ENCODE measurements at places on chromosomes 2 and 18.

GRCh38 chr2:54968561-54969218 is 81.6 kb downstream of the RTN4 start:
- DNase-seq, result no peak

DNA sequence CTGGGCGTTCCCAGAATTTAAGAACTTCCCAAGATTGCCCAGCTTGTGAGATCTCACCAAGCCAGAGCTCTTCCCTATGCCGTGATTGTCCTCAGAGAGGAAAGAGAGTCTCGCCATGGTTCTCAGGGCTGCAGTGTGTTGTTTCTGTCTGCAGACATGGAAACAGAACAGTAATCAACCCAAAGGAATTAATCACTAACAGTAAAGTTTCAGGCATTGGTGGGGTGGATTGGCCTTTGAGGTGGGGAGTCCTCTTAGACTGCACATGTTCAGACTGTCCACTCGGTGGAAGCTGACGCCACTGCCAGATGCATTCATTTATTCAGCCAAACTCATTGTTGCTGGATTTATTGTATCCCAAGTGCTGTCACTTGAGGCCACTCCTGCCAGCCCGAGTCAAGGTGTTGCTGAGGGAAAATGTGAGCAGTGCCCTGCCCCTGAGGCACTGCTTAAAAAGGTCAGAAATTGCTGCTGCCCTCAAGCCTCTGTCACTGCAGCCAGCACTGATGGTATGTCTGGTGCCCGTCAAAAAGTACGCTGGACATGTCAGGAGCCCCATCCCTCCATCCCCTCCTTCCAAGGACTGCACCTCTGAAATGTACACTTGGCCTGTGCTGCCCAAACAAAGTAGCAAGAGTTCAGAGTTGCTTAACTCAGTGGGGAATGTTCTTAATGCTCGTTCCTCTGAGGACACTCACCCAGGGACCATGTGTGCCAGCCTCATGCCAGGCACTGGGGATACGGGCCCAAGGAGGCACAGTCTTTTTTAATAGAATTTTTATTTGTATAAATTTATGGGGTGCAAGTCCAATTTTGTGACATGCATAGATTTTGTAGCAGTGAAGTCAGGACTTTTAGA is 201.0 kb downstream of the GLI2 start:
- no peak for DNase-seq

DNA sequence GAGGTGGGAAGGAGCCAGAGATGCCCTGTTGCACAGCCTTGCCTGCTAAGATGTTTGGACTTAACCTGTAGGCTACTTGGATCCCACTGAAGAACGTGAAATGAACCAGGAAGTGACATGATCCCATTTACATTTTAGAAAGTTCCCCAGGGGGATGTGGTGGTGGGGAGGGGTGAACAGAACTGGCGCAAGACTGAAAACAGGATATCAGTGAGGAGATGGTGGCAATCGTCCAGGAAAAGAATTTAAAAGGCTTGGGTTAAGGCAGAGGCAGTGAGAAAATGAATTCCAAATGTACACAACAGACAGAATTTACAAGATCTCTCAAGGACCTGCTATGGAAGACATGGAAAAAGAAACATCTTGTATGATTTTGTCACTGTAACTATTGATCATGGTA is 42.3 kb downstream of the SULT1C2 start:
- DNase-seq, result no peak

DNA sequence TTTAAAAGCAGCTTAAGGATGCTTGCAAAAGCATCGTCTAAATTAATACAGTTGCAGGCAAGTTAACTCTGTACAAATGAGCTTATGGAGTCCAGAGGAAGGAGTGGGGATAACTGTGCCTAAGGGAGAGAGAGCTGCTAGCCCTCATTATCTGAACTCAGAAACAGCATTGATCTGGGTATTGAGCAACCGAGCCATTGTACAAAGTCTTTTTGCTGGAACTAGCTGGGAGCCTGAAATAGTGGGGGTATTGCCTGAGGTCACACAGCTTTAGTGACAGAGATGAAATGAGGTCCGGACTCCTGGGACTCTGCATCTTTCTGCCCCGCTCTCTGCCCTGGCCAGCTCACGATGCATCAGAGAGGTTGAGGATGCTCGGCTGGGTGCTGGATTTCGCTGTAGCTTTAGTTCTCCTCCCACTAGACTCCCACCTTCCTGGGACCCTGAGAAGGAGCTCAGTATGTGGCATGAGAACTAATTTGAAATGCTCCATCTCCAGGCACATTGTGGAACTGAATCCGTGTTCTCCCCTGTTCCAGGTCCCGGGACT is 67.5 kb upstream of the ATG16L1 start:
- DNase-seq, result no peak

GRCh38 chr2:12303181-12304030 is 413.3 kb upstream of the TRIB2 start:
- DNase-seq, result no peak

DNA sequence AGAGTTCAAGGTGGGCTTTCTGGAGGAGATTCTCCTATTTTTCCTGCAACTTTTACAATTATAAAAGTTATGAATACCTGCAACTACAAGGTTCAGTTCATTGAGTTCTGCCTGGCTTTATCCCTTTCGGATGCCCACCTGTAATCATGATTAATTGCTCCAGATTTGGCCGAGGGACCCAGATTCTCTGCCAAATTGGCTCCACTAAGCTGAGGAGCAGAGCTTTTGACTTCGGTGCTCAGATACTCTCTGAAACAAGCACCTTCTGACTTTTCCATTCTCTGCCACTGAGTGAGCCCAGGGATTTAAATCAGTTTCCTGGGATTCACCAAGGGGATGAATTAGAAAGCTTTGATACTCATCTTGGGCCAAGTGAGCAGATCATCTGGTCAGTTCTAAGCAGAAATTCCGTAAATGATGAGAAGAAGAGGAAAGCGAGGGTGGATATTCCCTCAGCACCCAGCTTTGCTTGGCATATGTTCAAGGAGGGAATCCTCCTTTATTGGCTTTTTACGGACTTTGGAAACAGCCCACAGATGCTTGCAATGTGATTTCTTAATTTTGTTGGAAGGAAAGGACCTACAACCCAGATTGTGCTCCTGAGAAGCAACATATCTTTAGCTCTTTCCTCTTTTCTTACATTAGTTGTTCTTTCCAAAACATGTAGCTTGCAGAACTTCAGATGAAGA is 179.2 kb downstream of the SETBP1 start:
- no peak for DNase-seq

DNA sequence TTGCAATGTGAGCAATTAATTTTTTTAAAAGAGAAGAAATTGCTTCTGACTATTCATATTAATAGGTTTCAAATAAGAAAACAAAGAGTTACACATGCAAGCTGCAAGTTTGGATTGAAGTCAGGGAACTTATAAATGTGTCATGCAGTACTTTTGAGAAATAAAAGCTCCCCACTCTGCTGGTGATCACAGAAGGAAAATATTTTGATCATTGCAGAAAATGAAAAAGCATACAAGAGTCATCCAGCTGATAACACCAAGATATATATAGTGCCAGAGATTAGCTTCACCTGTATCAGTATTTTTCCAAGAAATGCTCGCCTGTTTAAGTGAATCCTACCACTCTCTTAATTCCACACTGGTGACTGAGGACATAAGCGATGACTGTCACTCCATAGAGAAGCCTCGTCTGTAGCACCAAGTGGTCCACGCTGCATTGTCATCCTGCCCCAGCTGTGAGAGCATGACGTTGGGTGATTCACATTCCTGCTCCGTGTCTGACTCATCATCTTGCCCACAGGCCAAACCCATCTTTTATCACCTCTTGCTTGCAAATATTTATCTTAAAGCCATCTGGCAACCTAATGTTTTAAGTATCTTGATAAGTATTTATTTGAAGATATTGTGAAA is 178.0 kb downstream of the ASXL3 start:
- no peak for DNase-seq

GRCh38 chr18:48752478-48752877 is 198.3 kb downstream of the SMAD7 start:
- no peak for DNase-seq

- no peak for DNase-seq
These were observed 1.4 kb downstream of the AAK1 start for GRCh38 chr2:69641887-69642708.

DNA sequence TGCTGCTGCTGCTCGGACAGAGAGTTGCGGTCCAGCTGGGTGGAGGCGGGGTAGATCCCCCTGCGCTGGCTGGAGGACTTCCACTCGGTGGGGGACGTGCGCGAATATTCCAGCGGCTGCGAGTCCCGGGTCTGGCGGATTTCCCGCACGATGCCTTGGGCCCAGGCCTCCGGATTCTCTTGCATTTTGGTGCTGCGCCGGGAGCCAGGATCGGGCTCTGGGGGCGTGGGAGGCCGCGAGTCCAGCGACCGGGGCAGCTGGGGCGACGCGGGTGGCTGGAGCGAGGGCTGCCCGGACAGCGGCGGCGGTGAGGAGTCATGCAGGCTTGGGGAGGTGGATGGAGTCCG is 4.8 kb downstream of the NT5C1B start:
- peak; percentile 71 for DNase-seq

DNA sequence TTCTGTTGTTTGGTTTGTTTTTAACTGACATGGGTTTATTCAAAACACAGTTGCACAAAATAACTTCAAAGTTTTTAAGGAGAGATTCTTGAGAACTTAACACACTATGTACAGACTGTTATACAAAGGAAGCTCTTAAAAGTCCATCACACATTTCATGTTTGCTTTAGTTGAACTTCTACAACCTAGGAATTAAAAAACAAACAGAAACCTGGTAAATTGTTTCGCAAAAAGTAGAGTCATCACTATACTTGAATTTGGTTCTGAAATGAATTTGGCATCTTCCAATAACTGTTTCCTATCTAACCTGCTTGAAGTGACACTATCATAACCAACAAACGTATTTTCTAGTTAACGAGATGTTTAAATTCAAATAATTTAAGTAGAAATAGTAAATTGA is 21.8 kb downstream of the TRIP12 start:
- DNase-seq, result no peak
